ENCODE measurements at places on chromosomes 1 and 21.

GRCh38 chr21:46431448-46431847 lies 27.2 kb upstream of the DIP2A start:
- no peak for DNase-seq

- DNase-seq: no peak
Measured at GRCh38 chr1:67170751-67171573, 4.7 kb downstream of the IL23R start.

DNA sequence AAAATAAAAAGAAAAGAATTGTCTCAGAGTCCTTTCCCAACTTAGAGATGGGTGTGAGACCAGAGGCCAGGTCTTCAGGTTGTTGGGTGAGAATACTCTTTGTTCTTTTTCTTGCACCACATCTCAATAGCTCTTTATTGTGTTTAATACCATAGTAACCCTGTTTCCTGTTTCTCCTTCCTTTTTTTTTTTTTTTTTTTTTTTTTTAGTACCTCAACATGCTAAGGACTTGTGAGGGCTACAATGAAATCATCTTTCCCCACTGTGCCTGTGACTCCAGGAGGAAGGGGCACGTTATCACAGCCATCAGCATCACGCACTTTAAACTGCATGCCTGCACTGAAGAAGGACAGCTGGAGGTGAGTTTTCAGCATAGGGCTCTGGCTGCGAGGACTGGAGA lies 24.4 kb downstream of the CELF3 start:
- no peak for DNase-seq

DNA sequence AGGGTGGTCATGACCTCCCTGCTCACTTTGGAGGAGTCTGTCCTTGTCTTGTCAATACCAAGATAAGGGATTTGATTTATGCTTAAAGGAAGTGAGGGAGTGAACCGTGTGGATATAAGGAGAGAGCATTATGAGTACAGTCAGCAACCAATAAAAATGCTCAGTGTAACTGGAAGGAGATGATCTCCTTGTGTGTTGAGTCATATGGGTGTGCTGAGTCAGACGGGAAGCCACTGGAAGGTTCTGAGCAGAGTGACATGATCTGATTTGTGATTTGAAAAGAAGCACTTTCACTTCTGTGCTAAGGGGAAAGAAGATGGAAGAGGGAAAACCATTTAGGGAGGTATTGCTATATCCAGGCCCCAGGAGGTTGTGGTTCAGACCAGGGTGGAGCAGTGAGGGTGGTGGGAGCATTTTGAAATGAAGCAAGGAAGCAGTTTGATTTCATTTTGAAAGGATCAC lies 2.5 kb upstream of the BCL10 start:
- no peak for DNase-seq

GRCh38 chr21:17610911-17611310 lies 1.8 kb downstream of the BTG3 start:
- peak; percentile 30 for DNase-seq

DNA sequence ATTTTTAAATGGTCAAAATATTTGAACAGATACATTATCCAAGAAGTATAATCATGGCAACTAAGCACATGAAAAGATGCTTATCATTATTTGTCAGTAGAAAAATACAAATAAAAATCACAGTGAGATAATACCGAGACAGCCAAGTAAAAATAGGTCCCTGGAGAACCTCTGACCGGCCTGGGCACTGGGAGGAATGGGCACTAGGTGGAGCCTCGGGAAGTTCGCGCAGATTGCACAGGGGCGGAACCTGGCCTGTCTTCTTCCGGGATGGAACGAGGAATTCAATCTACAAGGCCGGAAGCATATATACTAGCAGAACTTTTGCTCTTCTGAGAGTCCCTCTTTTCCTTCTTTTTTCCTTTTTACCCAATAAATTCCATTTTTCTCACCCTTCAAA lies 148.5 kb upstream of the CHRM3 start:
- DNase-seq: no peak

DNA sequence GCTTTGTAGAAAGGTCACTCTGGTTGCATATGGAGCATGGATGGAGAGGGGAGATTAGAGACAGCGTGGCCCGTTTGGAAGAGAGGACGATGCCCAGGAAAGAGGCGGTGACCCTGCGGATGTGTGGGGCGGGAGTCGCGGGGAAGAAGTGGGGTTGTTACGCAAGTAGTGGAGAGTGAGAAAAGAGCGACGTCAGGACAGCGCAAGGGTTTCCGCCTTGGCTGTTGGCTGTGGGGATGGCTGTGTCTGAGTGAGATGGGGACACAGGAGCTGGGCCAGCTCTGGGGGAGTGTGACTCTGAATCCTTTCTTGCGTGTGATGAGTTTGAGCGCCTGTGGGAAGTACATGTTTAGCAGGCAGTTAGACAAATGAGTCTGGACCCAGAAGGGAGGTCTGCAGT lies 3.8 kb downstream of the B4GALT2 start:
- DNase-seq: no peak
